ENCODE measurements at places on chromosomes 4 and X.

DNA sequence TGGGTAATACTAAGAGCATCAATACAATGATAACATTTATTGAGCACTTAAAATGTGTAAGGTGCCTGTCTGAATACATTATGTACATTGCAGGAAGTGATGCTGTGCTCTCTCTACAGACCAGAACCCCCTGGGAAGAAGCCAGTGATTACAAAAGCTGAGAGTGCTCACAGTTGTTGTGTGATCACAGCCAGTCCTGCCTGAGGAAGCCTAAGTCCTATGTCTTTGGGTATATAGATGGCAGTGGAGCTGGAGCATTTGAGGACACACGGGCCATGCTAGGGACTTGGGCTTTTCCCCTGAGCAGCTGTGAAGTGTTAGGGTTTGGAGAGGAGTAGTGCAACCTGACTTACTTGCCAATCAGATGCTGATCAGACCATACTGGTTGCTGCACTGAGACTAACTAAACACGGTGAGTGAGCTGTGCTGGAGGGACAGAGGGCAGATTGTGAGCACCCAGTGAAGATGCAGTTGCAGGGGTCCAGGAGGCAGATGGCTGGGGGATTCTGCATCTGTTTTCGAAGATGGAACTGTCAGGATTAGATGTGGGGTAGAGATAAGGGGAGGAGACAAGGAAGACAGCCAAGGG is 60.8 kb upstream of the TBC1D14 start:
- no peak for DNase-seq

GRCh38 chrX:2701600-2701999 is 10.5 kb downstream of the CD99 start:
- no peak for DNase-seq

DNA sequence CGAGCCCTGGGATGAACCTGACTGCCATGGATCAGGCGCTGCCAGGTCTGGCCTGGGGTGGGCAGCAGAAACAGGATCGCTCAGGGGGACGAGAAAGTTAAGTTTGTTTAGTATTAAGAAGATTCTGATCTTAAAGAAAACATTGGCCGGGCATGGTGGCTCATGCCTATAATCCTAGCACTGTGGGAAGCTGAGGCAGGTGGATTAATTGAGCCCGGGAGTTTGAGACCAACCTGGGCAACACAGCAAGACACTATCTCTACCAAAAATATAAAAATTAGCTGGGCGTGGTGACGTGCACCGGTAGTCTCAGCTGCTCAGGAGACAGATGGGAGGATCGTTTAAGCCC is 696 bp upstream of the FLNA start:
- DNase-seq = no peak

DNA sequence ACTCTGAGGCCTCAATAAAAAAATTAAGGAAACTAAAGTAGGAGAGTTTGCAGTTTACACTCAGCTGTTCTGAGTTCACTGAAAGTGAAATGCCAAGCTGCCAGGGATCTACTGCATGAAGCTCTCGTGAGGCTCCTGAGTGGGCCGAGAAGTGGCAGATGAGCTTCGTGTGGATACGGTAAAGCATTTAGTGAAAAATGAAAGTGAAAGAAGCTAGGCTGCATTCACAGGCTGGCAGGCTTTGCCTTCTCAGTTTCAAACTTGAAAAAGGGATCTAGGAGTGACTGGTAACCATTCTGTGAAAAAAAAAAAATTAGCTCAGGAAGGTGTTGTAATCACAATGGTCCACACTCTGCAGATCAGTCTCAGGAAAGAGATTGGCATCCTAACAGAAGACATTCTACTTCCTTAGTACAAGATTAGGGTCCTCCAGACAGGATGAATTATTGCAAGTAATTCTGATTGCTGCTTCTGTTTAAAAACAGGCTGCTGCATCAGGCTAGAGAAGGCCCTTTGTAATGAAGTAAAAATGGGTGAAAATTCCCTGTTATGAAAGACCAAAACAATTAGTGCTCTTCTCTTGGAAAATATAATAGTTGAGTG is 679.9 kb downstream of the RPA4 start:
- DNase-seq = peak; percentile 62

- DNase-seq = no peak
These were observed 143.1 kb downstream of the ARSF start for GRCh38 chrX:3184176-3184930.

GRCh38 chr4:176601124-176601523 is 191.6 kb downstream of the VEGFC start:
- no peak for DNase-seq

DNA sequence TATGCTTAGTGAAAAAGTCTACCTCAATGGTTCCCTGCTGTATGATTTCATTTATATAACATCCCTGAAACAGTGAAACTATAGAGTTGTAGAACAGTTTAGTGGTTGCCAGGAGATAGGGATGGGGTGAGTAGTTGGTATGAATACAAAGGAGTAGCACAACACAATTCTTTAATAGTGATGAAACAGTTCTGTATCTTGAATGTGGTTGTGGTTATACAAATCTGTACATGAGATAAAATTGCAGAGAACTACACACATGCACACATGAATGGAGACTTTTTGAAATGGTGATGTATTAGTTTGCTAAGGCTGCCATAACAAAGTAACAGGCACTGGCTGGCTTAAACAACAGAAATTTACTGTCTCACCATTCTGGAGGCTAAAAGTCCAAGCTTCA is 677.1 kb downstream of the ADGRL3 start:
- no peak for DNase-seq

GRCh38 chr4:1547131-1547855 is 136.8 kb downstream of the FAM53A start:
- DNase-seq = no peak

GRCh38 chr4:147163311-147163710 is 217.6 kb upstream of the TTC29 start:
- no peak for DNase-seq

DNA sequence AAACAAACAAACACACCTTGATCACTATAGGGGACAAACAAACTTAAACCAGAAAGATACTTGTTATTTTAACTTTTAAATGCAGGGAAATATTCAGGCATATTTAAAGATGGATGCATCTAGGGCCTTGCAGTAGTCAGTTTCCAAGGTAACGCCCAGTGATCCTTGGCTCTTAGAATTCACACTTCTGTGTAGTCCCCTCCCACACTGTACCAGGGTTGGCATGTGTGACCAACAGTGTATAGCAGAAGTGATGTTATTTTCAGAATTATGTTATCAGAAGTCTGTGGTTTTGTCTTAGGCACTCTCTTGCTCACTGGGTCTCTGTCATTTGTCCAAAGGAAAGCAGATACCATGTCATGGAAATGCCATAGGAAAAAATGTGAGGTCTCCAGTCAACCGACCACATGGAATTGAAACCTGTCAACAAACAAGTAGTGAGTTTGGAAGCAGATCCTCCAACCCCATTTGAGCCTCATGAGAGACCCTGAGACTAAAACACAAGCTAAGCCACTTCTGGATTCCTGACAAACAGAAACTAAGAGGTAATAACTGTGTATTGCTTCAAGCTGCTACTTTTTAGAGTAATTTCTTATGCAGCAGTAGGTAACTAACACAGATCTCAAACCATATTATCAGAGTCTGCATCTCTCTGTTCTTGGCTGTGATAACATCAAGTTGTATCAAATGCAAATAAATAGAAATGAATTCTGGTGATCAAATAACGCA is 670.3 kb downstream of the KCTD8 start:
- DNase-seq = no peak

DNA sequence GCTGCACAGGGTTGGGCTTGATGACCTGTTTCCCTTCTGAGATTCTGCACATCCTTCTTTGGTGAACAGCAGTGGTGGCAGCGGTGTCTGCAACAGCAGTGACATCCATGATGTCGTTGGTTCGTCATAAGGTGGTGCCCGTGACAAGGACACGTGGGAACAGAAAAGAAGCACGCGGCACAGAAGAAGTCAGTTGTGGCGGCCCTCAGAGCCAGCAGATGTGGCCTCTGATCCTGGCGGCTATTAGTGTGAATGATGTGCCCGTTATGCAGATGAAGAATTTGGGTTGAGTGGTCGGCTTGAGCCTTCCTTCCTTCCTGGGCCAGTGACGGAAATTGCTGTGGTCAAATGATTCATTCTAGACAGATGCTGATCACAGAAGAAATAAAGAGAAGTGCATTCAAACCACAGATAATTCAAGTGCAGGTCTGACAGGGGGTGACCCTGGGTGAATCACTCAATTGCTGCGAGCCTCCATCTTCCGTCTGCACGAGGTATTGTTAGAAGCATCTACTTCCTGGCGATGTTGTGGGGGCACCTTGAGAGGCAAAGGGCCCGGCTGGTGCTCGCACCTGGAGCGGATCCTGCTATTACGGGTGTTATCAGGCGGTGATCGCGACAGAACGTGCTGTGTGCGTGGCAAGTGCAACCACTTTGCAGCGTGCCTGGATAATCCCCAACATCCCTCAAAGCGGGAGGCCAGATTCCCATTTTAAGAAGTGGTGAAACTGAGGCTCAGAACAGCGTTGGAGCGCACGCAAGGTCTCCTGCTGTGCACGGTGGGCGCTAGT is 215.2 kb upstream of the PSAPL1 start:
- DNase-seq = peak; percentile 60

GRCh38 chr4:138097912-138098600 is 144.1 kb downstream of the SLC7A11 start:
- no peak for DNase-seq

- DNase-seq = no peak
These were observed at the start of gene ADAMTS3 for GRCh38 chr4:72568959-72569718. TSS of gene ADAMTS3 (minus strand) at chr4:72569221. CDS start at chr4:72568762, 459 bp downstream.

GRCh38 chr4:81722290-81722851 is 250.7 kb upstream of the RASGEF1B start:
- DNase-seq = no peak

DNA sequence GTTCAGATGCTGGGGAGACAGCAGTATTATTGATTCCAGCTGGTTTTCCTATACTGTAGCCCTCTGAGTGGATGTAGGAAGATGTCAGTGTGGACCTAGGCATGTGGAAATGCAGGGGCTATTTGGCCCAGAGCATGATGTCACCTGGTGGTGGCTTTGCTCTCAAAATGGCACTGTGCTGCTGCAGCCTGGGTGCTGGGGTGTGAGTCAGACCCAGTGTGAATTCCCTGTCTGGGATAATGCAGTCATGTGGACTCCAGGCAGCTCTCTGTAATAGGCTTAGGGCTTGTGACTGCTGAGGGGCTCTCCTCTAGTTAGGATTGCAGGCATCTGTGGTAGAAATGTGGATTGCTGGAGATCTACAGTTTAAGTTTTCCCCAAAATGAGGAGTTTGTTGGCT is 70.7 kb downstream of the DCAF8L2 start:
- no peak for DNase-seq

DNA sequence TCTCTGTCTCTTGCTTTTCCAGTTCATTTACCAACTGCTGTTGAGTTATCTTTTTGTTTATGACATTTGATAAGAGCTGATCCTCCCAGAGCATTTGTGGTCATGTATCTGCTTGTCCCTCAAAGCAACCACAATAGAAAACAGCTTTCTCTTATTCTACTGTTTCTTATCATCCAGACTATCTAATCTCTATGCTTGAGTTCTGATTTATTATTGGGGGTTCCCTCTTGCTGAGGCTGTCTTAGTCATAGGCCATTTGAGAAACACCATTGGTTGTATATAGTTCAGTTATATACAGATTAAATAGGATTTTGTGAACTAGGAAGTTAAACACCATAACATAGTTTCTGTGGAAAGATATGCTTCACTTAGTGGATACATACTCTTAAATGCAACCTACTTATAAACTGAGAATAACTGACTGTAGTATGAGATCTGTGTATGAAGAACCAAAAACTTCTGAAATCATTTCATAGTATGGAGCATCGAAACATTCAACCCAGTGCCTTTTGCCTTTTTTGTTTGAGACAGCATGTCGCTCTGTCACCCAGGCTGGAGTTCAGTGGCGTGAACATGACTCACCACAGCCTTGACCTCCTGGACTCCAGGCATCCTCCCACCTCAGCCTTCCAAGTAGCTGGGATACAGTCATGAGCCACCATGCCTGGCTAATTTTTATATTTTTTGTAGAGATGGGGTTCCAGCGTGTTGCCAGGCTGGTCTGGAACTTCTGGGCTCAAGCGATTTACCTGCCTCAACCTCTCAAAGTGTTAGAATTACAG is 75.8 kb downstream of the STIM2 start:
- peak; percentile 28 for DNase-seq

DNA sequence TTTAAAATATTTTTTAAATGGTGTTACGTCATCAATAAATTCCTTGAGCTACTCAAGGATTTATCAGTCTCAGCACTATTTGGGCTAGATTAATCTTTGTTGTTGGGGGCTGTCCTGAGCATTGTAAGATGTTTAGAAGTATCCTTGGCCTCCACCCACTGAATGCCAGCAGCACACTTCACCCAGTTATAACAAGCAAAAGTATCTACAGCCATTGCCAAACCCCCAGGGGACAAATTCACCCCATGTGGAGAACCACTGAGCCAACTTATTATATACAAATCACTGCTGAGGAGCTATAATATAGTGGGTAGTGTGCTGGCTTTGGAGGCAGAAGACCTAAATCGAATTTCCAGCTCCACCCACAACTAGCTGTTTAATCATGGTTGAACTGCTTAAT is 58.3 kb downstream of the ATP10D start:
- no peak for DNase-seq

- DNase-seq = no peak
These were observed 7.3 kb downstream of the TREX2 start for GRCh38 chrX:153438532-153438931.

GRCh38 chrX:136065044-136065671 is 79.9 kb downstream of the SLC9A6 start:
- DNase-seq = peak; percentile 36

GRCh38 chr4:15893962-15894361 is 44.6 kb downstream of the FGFBP1 start:
- DNase-seq = no peak

- DNase-seq = no peak
These were observed 6.3 kb downstream of the CA5B start for GRCh38 chrX:15744181-15744867.
